ENCODE measurements at places on chromosomes 2 and 18.

DNA sequence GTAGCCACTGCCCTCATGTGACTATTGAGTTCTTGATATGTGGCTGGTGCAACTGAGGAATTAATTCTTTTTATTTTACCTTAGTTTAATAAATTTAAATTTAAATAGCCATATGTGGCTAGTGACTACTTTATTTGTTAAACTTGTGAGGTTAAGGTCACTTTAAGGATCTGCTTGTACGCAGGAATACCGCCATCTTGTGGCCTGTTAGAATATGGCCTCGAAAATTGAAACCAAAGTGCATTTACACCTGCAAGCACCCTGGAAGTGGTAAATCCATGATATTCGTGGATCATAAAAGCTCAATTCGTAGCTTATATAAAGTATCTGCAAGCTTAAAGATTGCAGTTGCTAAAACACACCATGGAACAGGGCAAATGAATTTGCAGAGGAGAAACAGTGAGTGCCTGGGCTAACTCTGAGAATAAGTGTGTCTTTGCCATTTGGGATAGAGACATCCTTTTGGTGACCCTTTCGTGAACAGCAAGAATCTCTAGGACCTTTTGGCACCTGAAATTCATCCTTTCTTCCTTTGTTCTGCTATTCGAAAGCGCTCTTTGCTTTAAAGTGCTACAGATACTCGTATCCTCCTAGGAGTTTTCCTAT, 59.9 kb upstream of the REG3A start:
- H3K27me3 ChIP-seq = no peaks in the 10 kb centered on the region
- H3K4me3 ChIP-seq = no peak overlapping the region
- H3K27ac ChIP-seq = no peak overlapping the region
- H3K36me3 ChIP-seq = no peaks in the 10 kb centered on the region

DNA sequence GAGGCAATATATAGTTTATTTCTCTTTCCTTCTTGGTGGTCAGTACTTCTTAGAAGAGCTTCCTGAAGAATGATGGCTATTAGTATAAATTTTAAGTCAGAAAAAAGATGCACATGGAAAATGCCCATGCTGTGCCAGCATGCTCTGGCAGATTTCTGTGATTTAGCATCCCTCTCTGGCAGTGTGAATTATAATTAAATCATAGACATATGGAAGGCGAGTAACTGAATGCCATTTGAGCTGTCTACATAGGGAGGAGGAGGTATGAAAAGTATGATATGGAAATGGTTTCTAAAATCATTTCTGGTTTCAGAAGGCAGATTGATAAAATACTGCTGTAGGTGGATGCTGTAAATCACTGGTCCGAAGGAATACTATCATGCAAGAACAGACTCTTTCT, 754.9 kb upstream of the LRATD1 start:
- H3K36me3 ChIP-seq = no peaks in the 10 kb centered on the region
- no peak overlapping the region for H3K27ac ChIP-seq
- no peaks in the 10 kb centered on the region for H3K27me3 ChIP-seq

- no peak overlapping the region for H3K4me3 ChIP-seq
- no peak for DNase-seq
- H3K27ac ChIP-seq = no peak overlapping the region
- H3K27me3 ChIP-seq = no peaks in the 10 kb centered on the region
Observed at GRCh38 chr2:230496891-230497290, 80.9 kb downstream of the SP100 start.

GRCh38 chr18:67519592-67519991, 3.1 kb upstream of the DSEL start:
- H3K27ac ChIP-seq = no peak overlapping the region
- H3K36me3 ChIP-seq = no peaks in the 10 kb centered on the region
- no peak for DNase-seq

DNA sequence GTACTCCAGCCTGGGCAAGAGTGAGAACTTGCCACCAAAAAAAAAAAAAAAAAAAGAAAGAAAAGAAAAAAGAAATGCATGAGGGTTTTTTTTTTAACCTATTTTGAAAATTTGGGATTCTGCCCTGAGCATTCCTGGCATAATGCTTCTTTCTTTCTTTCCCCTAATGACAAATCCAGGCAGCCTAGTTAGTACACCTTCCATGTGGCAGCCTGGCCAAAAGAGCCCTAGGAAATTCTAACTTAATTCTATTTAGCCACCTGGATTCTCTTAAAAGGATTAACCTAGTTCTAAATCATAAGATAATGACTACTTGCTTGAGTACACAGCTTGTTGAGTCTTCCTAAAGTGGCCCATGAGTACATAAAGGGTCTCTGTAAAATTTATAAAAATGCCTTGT, 160.1 kb downstream of the THADA start:
- peaks cover 32% of the 10 kb centered on the region for H3K4me1 ChIP-seq
- H3K27ac ChIP-seq = no peak overlapping the region
- H3K27me3 ChIP-seq = no peaks in the 10 kb centered on the region
- H3K36me3 ChIP-seq = no peaks in the 10 kb centered on the region
- H3K4me3 ChIP-seq = no peak overlapping the region
